ENCODE measurements at places on chromosomes 11 and 22.

GRCh38 chr11:132803436-132803835 is 728.9 kb downstream of the OPCML start:
- DNase-seq = no peak

DNA sequence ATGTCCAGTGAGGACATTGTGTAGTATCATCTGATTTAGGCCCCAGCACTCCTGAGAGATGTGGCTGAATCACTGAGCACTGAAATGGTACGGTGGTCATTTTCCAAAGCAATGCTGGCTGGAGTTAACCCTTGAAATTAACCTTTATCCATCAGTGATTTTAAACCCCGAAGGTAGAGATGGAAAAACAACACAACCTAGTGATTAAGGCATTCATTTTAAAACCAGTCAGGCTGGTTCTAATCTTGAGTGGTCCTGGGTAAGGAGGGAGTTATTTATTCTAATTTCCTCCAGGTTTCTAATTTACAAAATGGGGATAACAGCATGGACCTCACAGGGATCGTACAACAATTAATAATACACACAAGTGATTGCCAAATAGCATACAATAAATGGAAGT is 6.6 kb upstream of the CSNK2A3 start:
- DNase-seq = no peak

- no peak for DNase-seq
These were observed 57.2 kb downstream of the WNT11 start for GRCh38 chr11:76148941-76149613.

DNA sequence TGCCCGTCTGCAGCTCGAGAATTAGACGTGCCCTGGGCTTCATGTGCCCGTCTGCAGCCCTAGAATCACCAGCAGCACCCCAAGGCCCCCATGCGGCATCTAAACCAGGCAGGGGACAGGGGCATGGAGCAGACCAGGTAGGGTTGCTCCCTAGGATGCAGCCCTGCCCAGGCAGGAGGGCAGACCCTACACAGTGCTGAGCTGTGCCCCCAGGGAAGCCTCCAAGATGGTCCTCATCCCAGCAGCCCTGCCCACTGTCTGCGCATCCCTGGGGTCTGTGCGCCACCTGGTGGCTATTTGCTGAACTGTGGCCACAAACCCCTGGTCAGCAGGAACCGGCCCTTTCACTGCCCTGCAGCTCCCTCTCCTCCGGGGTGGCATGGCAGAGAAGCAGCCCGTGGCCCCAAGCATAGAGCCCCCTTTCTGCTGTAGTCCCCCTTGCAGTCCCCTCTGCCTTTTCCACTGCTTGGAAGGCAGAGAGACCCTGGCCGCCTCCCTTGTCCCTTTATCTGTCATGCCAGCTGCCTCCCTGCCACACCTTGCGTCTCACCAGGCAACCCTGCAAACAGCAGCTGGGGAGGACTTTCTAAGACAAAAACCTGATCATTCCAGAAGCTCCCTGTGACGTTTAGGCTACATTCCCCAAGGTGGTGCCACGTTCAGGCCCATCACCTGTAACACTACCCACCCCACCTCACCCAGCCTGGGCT is 86.6 kb downstream of the KCNQ1 start:
- DNase-seq = peak; percentile 55

- DNase-seq = no peak
These were observed 15.7 kb upstream of the ANO5 start for GRCh38 chr11:22177186-22177585.
